ENCODE measurements at places on chromosomes 7 and 10.

GRCh38 chr10:102629661-102630614, 14.3 kb upstream of the TRIM8 start:
- DNase-seq, result no peak

DNA sequence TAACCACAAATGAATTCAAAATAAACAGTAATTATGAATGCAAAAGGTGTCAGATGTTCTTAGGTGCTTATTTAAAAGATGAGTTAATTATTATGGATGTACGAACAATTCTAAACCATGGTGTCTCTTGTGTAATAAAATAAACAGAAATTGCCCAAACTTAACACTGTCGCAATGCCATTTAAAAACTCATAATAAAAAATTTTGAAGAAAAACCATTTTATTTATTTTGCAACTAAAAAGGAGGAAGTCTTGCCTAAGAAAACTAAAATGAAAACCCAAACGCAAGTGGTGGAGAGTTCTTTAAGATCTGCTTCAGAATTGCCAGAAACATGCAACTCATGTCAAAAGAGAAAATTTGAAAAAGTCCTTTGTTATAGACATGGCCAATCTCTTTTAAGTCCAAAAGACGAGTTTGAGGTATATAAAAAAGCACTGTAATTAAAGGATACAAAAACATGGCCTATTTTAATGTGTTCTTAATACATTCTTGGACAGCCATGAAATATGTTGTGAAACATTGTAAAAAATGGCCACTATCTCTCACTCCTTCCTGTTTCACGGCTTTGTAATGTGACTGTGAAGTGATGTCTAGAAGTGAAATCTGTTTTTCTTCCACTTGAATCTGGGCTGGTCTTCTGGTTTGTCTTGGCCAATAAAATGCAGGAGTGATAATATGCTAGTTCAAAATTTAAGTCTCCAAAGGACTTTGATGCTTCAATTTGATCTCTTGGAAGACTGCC, 322.9 kb downstream of the PRPF18 start:
- no peak for DNase-seq

DNA sequence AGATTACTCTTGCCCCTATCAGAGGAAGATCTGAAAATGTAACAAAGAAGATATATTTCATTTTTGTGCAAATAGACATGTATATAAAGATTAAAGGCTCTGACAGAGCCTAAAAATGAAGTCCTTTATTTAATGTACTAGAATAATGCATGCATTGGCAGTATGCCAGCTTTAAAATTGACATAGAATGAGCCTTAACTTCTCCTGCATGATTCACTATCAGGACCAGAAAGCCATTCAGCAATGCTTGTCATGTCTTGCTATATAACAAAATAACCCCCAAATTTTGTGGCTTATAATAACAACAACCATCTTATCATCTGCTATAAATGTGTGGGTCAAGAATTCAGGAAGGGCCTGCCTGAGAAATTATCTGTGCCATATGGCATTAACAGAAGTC, 411.9 kb downstream of the GRM8 start:
- peak; percentile 71 for DNase-seq

- DNase-seq, result no peak
These were observed 440 bp downstream of the JAKMIP3 start for GRCh38 chr10:132066186-132066585.

DNA sequence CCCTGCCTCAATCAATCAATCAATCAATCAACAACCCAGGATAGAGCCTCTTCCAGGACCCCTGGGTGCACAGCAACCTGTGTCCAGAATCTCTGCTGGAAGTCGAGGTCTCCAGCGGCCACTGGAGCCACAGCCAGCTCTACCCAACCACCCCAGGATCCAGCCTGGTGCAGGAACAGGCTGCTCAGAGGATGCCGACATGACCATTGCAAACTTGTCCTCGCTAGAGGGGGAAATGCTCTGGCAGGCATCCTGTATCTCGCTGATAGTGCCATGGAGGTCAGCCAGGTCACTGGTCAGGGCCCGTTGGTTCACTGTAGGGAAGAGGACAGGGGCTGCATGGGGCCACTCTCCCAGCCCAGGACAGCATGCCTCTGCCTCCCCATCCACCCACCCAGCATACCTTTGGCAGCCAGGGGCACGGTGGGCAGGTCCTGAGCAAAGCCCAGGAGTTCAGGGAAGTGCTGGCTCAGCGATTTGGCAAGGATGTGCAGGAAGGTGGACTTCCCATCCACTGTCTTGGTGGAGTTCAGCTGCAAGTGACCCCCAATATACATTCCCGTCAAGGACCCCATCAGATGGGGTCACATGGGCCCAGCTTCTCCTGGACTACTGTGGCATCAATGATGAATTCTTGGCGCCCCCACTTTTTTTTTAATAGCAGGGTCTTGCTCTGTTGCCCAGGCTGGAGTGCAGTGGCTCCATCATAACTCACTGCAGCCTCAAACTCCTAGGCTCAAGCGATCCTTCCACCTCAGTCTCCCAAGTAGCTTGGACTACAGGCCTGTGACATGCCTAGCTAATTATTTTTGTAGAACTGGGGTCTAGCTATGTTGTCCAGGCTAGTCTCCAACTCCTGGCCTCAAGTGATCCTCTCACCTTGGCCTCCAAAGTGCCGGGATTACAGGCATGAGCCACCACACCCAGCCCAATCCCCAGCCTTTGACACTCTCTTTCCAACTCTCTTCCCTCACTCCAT, 49.4 kb downstream of the GRID2IP start:
- DNase-seq, result no peak

All from NCI-H345 (cell line).